ENCODE measurements at places on chromosomes 6 and 20.

GRCh38 chr6:150841697-150842096 lies 23.8 kb upstream of the MTHFD1L start:
- DNase-seq, result no peak

GRCh38 chr6:158910484-158911440 lies 89.2 kb downstream of the RSPH3 start:
- DNase-seq, result no peak

- DNase-seq, result no peak
Measured at GRCh38 chr6:158557927-158558326, 2.0 kb upstream of the TMEM181 start.

DNA sequence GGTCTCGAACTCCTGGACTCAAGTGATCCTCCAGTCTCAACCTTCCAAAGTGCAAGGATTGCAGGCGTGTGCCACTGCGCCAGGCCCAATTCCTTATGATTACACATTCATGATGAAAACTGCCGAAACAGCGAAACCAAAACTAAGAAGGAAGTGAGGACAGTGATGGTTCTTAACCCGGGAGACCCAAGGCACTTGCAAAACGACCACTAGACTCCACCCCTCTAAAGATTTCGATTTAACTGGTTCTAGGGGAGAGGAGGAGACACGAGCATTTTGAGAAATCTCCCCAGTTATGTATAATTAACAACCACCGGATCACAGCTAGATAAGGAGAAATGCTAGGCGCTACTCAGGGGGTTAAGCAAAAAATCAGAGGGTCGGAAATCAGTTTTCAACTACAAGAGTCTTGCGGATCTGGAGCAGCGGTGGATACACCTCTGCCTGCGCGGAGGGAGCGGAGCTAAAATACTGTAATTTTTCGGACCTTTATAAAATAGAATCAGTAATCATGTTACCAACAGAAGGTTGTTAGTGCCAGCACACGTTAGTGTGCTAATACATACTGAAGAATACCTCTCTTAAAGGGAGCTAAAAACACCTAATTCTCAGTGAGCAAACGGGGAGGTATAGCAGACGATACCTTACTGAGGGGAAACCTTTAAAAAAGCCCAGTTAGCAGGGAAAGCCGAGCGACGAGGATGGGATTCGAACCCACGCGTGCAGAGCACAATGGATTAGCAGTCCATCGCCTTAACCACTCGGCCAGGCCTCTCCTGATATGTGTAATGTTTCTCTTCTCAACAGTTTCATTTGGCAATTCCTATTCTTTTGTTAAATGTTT lies 60.0 kb upstream of the BTN3A2 start:
- DNase-seq, result peak; percentile 66

DNA sequence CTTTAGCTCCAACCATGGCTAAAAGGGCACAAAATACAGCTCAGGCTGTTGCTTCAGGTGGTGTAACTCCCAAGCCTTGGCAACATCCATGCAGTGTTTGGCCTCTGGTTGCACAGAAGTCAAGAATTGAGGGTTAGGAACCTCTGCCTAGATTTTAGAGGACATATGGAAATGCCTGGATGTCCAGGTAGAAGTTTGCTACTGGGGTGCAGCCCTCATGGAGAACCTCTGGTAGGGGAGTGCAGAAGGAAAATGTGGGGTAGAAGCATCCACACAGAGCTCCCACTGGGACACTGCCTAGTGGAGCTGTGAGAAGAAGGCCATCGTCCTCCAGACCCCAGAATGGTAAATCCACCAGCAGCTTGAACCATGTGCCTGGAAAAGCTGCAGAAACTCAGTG lies 1453.8 kb upstream of the EYS start:
- no peak for DNase-seq

DNA sequence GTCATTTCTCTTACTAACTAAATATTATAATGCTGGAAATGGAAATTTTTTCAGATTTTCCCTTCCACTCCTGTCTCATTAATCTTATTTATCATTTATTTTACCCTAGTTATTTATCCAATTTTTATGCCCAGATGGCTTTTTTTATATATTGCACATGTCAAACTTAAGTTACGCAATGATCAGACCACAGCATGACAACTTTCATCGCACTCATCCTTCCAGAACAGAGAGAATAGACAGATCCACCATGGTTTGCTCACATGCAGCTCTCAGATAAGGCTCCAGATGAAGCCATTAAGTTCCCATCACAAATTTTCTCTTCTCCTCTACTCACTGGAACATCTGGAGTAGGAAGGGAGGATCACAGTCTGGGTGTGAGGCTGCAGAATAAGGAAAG lies 48.7 kb downstream of the MAP7 start:
- DNase-seq, result no peak

DNA sequence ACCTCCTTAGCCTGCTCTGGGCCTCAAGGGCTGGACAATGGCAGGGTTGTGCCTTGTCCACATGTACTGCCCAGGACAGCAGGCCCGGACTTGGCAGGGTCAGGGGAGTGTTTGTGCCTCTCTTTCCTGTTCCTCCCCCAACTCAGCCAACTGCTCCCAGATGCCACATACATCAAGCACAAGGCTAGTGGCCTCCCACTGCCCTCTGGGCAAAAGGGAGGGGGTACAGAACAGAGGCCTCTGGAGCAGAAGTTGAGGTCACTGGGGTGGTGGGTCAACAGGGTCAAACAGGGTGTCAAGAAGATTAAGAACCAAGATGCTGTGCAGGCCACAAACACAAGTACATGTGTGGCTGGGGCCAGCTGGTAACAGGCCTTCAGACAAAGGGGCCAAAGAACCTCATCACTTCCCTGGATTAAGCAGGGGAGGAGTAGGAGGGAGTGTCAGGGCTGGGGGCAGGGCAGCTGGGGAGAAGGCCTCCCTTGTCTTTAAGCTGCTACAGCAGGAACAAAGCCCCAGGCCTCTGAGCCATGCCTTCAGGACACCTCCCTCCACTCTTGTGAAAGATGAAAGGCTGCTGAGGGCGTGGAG lies 36.0 kb downstream of the KCNK5 start:
- DNase-seq, result no peak

GRCh38 chr6:149234051-149234962 lies 83.2 kb upstream of the TAB2 start:
- no peak for DNase-seq
